Ecto neural progenitor cell (in vitro differentiated cells): ENCODE measurements at places on chromosomes 5 and 9.

DNA sequence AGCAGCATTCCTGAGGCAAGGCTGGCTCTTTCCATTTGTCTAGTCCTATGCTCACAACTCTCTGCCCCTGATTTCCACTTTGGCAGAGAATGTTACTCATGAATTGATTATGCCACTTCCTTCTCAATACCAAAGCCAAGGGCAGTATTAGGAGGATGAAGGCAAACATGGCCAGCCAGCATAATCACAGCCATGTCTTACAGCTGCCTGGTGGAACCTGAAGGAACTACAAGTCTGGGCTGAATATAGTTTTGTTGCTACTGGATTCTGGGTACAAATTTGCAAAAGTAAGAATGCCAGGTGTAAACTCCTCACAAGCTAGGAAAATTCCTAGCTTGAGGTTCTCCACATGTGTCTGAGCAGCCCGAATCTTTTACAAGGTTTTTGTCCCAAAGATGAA is 4.2 kb downstream of the SIL1 start:
- DNase-seq, result no peak

GRCh38 chr9:89418882-89419640 is 78.9 kb downstream of the SEMA4D start:
- no peak for DNase-seq

DNA sequence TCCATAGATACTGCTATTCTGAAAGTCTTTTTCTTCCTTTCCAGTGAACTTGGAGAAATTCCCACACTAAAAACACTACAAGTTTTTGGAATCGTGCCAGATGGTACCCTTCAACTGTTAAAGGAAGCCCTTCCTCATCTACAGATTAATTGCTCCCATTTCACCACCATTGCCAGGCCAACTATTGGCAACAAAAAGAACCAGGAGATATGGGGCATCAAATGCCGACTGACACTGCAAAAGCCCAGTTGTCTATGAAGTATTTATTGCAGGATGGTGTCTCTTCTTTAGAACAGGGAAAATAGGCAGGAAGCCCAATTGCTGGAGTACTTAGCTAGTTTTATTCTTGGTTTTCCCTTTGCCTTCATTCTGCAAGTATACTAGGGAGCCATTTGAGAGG is 29.9 kb downstream of the SKP2 start:
- no peak for DNase-seq

DNA sequence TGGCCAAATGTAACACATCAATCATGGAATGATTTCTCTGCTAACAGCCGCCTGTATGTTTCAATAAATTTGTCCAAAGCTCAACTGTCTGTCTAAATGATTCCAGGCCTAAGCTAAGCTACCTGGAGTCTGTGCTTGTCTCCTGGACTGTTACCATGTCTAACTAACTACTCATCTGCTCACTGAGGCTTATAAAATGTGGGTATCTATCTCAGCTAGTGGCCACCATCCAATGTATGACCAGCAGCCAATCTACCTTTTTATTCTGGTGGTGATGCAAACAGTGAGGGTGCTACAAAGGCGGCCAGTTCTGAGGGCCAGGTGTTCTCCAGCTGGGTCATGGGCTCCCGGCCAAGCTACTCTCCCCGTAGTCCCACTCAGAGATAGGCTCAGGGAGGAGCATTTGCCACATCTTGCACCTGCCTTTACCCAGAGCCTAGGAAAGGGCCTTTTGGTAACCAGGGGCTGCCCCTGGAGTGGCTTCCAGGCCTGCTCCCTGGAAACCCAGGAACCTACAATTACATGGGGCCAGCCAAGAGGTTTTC is 59.1 kb downstream of the PFDN1 start:
- DNase-seq, result no peak

DNA sequence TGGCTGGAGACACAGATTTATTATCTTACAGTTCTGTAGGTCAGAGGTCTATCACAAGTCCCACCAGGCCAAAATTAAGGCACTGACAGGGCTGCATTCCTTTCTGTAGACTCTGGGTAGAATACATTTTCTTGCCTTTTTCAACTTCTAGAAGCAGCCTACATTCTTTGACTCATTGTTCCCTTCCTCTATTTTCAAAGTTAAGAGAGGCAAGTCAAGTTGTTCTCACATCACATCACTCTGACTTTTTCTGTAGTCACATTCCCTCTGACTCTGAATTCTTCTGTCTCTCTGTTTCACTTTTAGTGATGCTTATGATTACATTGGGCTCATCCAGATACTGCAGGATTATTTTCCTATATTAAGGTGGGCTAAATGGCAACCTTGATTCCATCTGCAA is 119.0 kb downstream of the MELK start:
- no peak for DNase-seq

DNA sequence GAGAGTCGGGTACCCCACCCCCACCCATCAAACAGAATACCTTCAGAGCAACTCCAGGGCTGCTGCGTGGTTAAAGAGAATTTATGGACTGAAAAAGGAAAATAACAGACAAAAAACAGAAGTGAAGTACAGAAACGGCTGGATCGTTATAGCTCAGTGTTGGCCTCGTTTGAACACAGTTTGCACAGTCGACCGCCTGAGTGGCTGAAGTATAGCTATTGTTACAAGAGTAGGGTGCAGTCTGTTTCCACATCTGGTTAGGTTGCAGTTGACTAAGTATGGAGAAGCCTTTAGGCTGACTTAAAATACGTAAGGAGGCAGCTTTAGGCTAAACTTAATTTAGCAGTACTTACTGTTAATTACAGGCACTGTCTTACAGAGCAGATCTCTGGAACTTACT is 121.2 kb downstream of the GCNT1 start:
- no peak for DNase-seq

- no peak for DNase-seq
Measured at GRCh38 chr9:134598884-134599245, 42.7 kb upstream of the COL5A1 start.

DNA sequence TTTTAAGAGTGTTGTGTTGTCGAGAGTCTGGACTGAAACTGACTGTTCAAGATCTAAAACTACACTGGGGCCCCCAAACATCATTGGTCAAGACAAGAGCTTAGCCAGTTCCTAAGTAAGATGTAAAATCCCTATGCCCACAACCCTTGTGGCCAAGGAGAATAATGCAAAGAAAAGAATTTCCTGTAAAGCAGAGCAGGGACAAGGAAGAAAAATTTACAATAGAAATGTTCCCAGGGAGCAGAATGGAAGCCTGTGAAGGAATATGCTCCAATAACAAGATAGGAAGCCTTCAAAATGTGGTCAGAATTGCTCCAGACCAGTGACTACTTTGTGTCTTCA is 20.4 kb downstream of the PPP1R2B start:
- no peak for DNase-seq

DNA sequence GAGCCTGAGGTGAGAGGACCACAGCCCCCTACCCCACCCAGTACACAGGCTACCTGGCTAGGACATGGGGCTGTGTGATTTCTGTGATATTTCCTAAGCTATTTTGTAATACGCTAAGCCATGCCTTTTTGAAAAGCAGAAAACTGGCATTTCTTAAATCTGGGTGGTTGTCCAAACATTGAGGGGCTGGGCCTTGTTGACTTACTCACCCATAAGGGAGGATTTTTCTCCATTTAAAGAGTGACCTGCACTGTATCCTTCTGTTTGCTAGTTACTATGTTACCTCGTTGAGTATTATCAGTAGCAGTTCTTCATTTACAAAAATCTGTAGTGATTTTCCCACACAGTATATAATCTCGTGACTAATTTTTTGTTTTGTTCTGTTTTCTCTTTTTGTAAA is 117.5 kb upstream of the OTULINL start:
- DNase-seq, result no peak

GRCh38 chr9:72911816-72912215 is 41.0 kb downstream of the ALDH1A1 start:
- no peak for DNase-seq

DNA sequence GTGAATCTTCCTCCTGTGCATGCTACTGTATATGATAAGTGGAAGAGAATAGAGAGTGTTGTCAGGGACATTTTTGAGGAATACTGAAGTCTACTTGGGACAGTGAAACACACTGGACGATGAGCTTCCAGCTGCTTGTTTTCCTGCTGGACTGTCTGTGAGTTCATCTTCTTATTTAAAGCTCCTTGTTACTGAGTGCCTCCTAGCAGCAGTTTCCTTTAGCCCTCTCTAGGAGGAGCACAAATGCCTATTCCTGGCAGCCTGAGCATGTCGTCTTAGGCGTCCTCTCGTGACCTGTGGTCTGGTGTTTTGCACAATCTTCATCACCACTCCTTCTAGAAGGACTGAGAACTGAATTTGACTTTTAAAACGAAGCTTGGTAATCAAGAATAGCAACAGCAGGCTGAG is 43.8 kb downstream of the ANKRD33B start:
- peak; percentile 46 for DNase-seq

DNA sequence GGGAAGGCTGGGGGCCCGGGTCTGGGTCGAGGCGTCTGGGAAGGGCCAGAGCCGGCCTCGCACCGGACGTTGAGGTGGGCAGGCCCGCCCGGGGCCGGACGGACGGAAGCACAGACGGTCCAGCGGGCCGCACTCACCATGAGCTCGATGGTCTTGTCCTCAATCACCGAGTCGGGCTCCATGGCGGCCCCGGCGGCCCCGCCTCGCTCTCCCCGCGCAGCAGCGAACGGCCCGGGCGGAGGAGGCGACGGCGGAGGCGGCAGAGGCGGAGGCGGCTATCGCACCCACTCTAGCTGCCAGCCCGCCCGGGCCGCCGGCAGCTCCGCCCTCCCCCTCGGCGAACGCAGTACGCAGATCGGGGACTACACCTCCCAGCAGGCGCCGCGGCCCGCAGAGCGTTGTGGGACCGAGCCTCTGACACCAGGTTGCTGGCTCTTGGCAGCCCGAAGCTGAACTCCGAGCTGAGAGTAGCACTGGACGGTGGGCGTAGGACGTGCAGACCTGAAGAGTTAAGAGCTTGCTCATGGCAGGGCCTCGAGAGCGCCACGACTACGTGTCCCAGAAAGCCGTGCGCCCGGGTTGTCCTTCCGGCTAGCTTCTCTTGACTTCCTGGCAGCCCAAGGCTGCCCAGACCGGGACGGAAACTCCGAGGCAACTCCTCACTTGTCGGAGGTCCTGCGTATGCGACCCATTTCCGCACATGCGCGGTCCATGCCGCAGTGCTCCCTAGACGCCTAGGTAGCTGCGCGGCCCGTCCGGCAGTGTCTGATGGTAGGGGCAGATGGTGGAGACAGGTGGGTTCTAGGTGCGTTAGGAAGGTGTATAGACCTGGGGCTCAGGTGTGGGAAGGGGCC is at the start of gene FBXW11:
Gene FBXW11 (minus strand): TSS at position 318 of the 854 bp plus-strand sequence. CDS start 136 bp downstream, at position 182.
- peak; percentile 96 for DNase-seq

GRCh38 chr9:118568704-118569103 is 800.5 kb downstream of the BRINP1 start:
- no peak for DNase-seq

- peak; percentile 91 for DNase-seq
Measured at GRCh38 chr9:35406183-35406959, 83.5 kb upstream of the RUSC2 start.

DNA sequence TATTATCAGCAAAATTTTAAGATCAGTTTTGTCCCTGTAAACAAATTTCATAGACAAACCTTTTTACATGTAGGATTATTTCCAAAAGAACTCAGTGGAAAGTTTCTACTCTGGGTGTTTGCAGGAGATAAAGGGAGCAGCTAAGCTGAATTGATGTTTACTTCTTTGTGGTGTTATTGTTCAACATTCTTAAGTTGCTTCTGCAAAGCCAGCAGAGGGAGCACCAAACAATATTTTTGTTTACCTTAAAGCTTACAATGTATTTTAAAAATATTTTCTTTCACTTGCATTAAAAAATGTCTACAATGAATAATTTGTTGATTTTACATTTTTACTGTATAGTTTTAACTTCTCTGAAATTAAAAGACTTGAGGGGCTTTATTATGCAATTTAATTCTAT is 135.4 kb downstream of the ATG10 start:
- no peak for DNase-seq

GRCh38 chr9:70569070-70569772 is 154.8 kb upstream of the KLF9 start:
- DNase-seq, result no peak

- DNase-seq, result peak; percentile 42
Measured at GRCh38 chr5:179262126-179262920, 82.9 kb downstream of the ADAMTS2 start.
